ENCODE measurements at places on chromosomes 3 and 15. TPM values are rescaled to one million over a fixed set of nuclear protein-coding genes. Genes with fewer than 3 reads are reported as not detected.

PRR20G gene
- total RNA-seq: 5.1 TPM

- DNase-seq: no peak
Observed at GRCh38 chr3:152160350-152161011, 108.2 kb upstream of the MBNL1 start.

- DNase-seq: no peak
Observed at GRCh38 chr15:33675246-33675645, 293.1 kb upstream of the CHRM5 start.

- DNase-seq: no peak
Observed at GRCh38 chr15:81560405-81560804, 186.4 kb upstream of the TMC3 start.

- DNase-seq: peak; percentile 16
Observed at GRCh38 chr15:99967841-99968371, 234.7 kb upstream of the LYSMD4 start.

TMEM207 gene
- not detected for total RNA-seq

EOMES gene
- 0.46 TPM for total RNA-seq

GRCh38 chr3:138678086-138678485 lies 69.5 kb downstream of the FAIM start:
- no peak for DNase-seq

GRCh38 chr15:92413510-92413909 lies 19.8 kb downstream of the ST8SIA2 start:
- DNase-seq: no peak

DNA sequence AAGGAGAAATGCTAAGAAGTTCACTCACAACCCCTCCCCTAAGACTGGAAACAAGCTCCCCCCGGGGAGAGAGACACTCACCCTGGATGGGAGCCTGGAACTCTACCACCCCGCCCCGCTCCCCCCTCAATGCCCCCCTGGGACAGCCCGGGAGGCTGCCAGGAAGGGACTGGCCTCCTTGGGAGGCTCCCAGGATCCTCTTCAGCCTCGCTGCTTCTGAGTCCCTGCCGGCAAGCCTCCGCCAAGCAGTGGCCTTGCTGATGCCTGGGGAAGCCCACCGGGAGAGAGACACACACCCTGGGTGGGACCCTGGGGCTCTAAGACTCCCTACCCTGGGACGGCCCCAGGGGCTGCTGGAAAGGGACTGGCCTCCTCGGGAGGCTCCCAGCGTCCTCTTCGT lies 33.4 kb downstream of the CPEB1 start:
- no peak for DNase-seq
